ENCODE measurements at places on chromosomes 2 and 18.

- peak overlapping the region; percentile 46 for H3K4me3 ChIP-seq
- peaks cover 96% of the 10 kb centered on the region for H3K4me1 ChIP-seq
- peak overlapping the region; percentile 59 for H3K27ac ChIP-seq
- DNase-seq = peak; percentile 26
- no peaks in the 10 kb centered on the region for H3K27me3 ChIP-seq
- H3K36me3 ChIP-seq = peaks cover 4% of the 10 kb centered on the region
These were observed 65.6 kb downstream of the ODC1 start for GRCh38 chr2:10382354-10383061.

GRCh38 chr2:128293870-128294455 lies 24.7 kb downstream of the HS6ST1 start:
- no peak overlapping the region for H3K4me3 ChIP-seq
- H3K4me1 ChIP-seq = no peaks in the 10 kb centered on the region
- H3K36me3 ChIP-seq = peaks cover 1% of the 10 kb centered on the region
- H3K27ac ChIP-seq = no peak overlapping the region
- H3K27me3 ChIP-seq = no peaks in the 10 kb centered on the region

GRCh38 chr18:58527952-58528287 lies 101.0 kb downstream of the ALPK2 start:
- no peak overlapping the region for H3K4me3 ChIP-seq
- peaks cover 4% of the 10 kb centered on the region for H3K4me1 ChIP-seq
- no peak overlapping the region for H3K27ac ChIP-seq
- H3K36me3 ChIP-seq = no peaks in the 10 kb centered on the region
- no peaks in the 10 kb centered on the region for H3K27me3 ChIP-seq

GRCh38 chr2:241011296-241011600 lies 12.8 kb downstream of the SNED1 start:
- H3K27ac ChIP-seq = no peak overlapping the region
- peaks cover 44% of the 10 kb centered on the region for H3K4me1 ChIP-seq

- peaks cover 61% of the 10 kb centered on the region for H3K36me3 ChIP-seq
- H3K4me1 ChIP-seq = no peaks in the 10 kb centered on the region
- H3K27me3 ChIP-seq = no peaks in the 10 kb centered on the region
- DNase-seq = no peak
These were observed 7.6 kb downstream of the RTTN start for GRCh38 chr18:70197844-70198243.

DNA sequence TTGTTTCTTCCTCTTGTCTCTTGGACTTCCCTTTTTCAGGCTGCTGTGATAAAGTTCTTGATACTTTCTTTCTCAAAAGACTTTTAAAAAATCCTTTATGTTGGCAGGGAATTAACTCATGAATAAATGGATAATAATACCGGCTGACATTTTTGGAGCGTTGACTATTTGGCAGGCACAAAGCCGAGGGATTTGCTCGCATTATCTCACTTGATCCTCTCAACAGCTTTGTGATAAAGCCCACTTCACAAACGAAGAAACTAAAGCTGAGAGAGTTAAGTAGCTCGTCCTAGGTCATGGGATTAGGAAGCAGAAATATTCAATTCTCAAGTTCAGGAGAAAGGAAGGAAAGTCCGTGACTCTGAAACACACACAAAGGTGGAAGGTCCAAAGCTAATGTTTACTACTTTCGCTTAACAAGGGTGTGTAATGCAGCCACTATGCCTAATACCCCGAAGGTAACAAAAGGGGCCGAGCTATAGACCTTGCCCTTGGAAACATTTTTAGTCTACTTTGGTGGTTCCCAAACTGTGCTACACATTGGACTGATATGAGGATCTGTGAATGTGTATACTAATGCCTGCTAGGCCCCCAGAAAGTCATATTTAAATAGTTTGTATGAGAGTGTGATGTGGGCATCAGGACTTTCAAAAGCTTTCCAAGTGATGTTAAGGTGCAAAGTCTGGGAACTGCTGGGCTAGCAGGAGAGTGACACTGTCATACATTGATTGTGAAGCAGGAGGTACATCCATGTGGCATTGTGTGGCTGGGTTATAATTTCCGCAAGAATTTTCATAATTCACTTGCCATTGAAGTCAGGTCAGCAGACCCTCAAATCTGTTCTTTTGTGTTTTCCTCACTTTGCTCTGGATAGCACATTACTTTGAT lies 508.4 kb downstream of the PLCL1 start:
- DNase-seq = no peak
- H3K4me3 ChIP-seq = no peak overlapping the region
- no peaks in the 10 kb centered on the region for H3K36me3 ChIP-seq

- H3K4me1 ChIP-seq = no peaks in the 10 kb centered on the region
- H3K27ac ChIP-seq = no peak overlapping the region
- H3K4me3 ChIP-seq = no peak overlapping the region
- DNase-seq = no peak
These were observed 78.3 kb upstream of the FZD5 start for GRCh38 chr2:207847807-207848544.

DNA sequence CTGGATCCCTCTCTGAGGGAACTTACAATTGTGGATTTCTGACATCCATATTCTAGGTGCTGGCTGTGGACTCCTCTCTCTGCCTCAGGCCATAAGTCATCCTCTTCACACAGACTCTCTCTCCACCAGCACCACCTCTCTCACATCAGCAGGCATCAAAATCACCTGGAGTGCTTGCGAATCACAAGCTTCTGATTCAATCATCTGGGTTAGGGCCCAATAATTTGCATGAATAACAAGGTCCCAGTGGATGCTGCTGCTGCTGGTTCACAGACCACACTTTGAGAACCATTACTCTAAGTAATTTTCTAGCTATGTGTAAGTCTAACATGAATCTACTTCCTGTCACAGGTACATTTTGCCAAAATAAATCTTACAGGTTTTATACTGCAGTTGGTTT lies 214.9 kb downstream of the DSEL start:
- H3K27me3 ChIP-seq = no peaks in the 10 kb centered on the region
- H3K4me1 ChIP-seq = peaks cover 4% of the 10 kb centered on the region
- no peak for DNase-seq
- H3K27ac ChIP-seq = no peak overlapping the region
- H3K36me3 ChIP-seq = no peaks in the 10 kb centered on the region
- H3K4me3 ChIP-seq = no peak overlapping the region

DNA sequence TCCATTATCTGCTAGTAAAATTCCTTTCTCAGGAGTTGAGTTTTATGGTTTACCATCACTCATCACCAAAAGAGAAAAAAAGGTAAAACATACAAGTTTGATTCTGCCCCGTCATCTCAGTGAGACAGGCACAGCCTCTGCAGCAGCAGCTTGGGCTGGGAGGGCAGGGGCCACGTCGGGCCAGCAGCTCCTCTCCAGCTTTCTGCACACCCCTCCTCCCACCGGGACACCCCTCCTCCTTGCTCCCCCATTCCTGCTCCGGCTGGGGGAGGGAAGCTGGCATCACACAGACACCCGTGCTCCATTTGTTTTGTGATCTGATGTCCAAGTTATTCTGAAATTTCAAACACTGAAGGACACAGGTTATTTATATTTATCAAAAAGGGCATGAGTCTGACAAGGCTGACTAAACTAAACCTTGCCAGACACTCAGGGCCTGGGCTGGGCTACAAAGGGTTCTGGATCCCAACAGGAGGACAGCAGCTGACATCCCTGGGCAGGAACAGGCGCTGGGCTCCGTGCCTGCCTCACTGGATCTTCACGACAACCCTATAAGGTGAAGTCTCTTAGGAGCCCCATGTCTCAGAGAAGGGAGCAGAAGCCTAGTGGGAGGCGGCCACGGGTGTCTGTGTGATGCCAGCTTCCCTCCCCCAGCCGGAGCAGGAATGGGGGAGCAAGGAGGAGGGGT lies 71.4 kb downstream of the HDAC4 start:
- H3K27me3 ChIP-seq = no peaks in the 10 kb centered on the region
- no peak for DNase-seq
- H3K4me1 ChIP-seq = peaks cover 58% of the 10 kb centered on the region
- no peaks in the 10 kb centered on the region for H3K36me3 ChIP-seq

- no peaks in the 10 kb centered on the region for H3K27me3 ChIP-seq
- H3K27ac ChIP-seq = no peak overlapping the region
- H3K4me3 ChIP-seq = no peak overlapping the region
- H3K4me1 ChIP-seq = no peaks in the 10 kb centered on the region
- H3K36me3 ChIP-seq = no peaks in the 10 kb centered on the region
- no peak for DNase-seq
These were observed 140.4 kb downstream of the KCTD1 start for GRCh38 chr18:26407736-26408601.

- H3K4me3 ChIP-seq = no peak overlapping the region
- H3K27ac ChIP-seq = no peak overlapping the region
- no peaks in the 10 kb centered on the region for H3K4me1 ChIP-seq
- no peaks in the 10 kb centered on the region for H3K27me3 ChIP-seq
- no peak for DNase-seq
- H3K36me3 ChIP-seq = no peaks in the 10 kb centered on the region
These were observed 126.3 kb downstream of the ARHGAP28 start for GRCh38 chr18:6855767-6856166.

GRCh38 chr18:74331404-74331803 lies 15.8 kb downstream of the C18orf63 start:
- H3K4me3 ChIP-seq = no peak overlapping the region
- H3K27ac ChIP-seq = no peak overlapping the region
- no peaks in the 10 kb centered on the region for H3K36me3 ChIP-seq
- no peaks in the 10 kb centered on the region for H3K27me3 ChIP-seq

DNA sequence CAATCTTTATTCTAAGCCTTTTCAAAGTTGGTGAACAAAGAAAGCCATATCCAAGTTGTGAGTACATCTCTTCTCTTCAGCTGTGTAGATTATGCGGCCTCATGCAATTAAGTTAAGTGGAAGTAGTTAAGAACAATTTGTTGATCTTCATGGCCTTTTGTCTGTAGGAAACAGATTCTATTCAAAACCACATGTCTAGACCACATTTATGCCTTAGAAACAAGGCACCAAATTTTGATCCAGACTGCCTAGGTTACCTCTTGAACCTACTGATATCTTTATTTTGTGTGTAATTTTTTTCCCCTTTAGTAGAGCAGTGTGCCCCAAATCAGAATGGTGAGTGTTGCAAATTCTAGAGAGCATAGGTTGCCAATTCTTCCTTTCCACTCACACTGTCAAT lies 101.6 kb upstream of the CERS6 start:
- peaks cover 11% of the 10 kb centered on the region for H3K4me1 ChIP-seq
- no peak overlapping the region for H3K4me3 ChIP-seq
- H3K27me3 ChIP-seq = no peaks in the 10 kb centered on the region
- H3K36me3 ChIP-seq = no peaks in the 10 kb centered on the region

DNA sequence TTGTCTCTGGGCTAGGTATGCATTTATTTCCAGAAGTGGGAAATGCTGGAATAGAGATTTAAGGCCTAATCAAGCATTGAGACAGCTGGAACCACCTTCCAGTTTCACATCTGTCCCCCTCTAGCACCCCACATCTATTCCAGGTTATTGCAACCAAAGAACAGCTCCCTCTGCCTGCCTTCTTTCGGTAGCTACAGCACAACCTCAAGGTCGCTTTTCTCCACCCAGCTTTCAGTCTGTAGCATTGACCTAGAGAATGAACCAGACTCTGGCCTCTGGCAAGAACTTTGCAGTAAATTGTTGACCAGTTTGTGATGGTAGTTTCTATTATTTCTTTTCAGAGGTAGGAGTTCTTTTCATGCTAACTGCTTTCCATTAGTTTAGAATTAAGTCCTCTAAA lies 484.2 kb downstream of the DLGAP1 start:
- H3K27me3 ChIP-seq = no peaks in the 10 kb centered on the region
- DNase-seq = no peak
- H3K36me3 ChIP-seq = no peaks in the 10 kb centered on the region
- H3K4me1 ChIP-seq = no peaks in the 10 kb centered on the region

DNA sequence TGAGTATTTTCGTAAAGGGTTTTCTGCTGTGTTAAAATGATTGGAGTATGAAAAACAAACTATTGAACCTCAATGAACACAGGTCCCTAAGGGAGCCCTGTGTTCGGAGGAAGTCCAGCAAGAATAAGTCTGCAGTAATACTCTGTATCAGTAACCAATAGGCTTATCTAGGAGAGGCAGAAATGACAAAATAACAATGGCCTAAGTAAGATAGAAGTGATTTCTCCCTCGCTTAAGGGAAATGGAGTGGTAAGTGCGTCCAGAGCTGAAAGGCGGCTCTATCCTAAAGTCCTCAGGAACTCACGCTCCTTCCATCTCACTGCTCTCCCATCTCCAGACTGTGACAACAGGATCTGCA lies 29.3 kb upstream of the MFSD6 start:
- no peak for DNase-seq
- H3K4me3 ChIP-seq = no peak overlapping the region
- H3K36me3 ChIP-seq = no peaks in the 10 kb centered on the region

DNA sequence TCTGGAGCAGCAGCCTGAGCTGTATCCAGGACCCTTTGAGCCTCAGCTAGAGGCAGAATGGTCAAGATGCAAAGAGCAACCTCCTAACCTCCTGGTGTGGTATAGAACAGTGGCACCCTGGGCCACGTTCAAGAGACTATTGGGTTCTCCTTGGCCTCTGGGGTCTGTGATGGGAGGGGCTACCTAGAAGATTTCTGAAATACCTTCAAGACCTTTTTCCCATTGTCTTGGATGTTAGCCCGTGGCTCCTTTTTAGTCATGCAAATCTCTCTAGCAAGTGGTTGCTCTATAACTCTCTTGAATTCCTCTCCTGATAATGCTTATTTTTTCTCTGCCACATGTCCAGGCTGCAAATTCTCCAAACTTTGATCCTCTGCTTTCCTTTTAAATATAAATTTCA lies 106.3 kb upstream of the SULT1C3 start:
- H3K27me3 ChIP-seq = no peaks in the 10 kb centered on the region
- H3K4me1 ChIP-seq = no peaks in the 10 kb centered on the region
- no peaks in the 10 kb centered on the region for H3K36me3 ChIP-seq
- H3K27ac ChIP-seq = no peak overlapping the region
- DNase-seq = no peak

GRCh38 chr18:9287036-9287435 lies 47.5 kb upstream of the TWSG1 start:
- DNase-seq = no peak
- no peak overlapping the region for H3K4me3 ChIP-seq
- no peaks in the 10 kb centered on the region for H3K27me3 ChIP-seq
- no peaks in the 10 kb centered on the region for H3K4me1 ChIP-seq
- H3K27ac ChIP-seq = no peak overlapping the region

- H3K4me1 ChIP-seq = no peaks in the 10 kb centered on the region
- H3K4me3 ChIP-seq = no peak overlapping the region
- peaks cover 20% of the 10 kb centered on the region for H3K36me3 ChIP-seq
- DNase-seq = no peak
- H3K27me3 ChIP-seq = no peaks in the 10 kb centered on the region
- no peak overlapping the region for H3K27ac ChIP-seq
These were observed 38.8 kb downstream of the RTTN start for GRCh38 chr18:70166668-70167067.

GRCh38 chr2:229539628-229540027 lies 174.7 kb downstream of the DNER start:
- H3K36me3 ChIP-seq = no peaks in the 10 kb centered on the region
- DNase-seq = no peak
- no peak overlapping the region for H3K27ac ChIP-seq
- no peaks in the 10 kb centered on the region for H3K4me1 ChIP-seq
- H3K4me3 ChIP-seq = no peak overlapping the region

Measured in CD4-positive, alpha-beta T cell (primary cell).